ENCODE measurements at places on chromosomes 13 and 19. TPM values are rescaled to one million over a fixed set of nuclear protein-coding genes. Genes with fewer than 3 reads are reported as not detected.
A peak's percentile ranks its signal among the peaks of the same experiment; 100 is the strongest.

DNA sequence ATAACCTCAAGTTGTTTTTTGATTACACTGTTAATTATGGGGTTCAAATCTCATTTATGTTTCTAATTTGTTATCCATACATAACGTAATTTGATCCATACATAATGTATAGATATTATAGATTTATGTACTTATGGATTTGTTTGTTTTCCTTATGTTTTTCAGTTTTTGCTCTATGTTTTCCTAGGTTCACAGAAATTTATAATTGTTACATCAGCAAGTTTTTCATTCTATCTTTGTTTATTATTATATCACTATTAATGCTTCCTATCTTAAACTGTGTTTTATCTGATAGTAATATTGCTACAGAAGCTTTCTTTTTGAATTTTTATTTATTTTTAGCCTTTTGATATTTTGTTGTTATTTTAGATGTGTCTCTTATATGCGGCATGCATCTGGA is 194.3 kb upstream of the SOX21 start:
- DNase-seq: no peak

GRCh38 chr19:14022469-14022868 is 5.5 kb upstream of the RLN3 start:
- DNase-seq: no peak

GRCh38 chr19:28436320-28436719 is 776.6 kb downstream of the UQCRFS1 start:
- DNase-seq: no peak

DNA sequence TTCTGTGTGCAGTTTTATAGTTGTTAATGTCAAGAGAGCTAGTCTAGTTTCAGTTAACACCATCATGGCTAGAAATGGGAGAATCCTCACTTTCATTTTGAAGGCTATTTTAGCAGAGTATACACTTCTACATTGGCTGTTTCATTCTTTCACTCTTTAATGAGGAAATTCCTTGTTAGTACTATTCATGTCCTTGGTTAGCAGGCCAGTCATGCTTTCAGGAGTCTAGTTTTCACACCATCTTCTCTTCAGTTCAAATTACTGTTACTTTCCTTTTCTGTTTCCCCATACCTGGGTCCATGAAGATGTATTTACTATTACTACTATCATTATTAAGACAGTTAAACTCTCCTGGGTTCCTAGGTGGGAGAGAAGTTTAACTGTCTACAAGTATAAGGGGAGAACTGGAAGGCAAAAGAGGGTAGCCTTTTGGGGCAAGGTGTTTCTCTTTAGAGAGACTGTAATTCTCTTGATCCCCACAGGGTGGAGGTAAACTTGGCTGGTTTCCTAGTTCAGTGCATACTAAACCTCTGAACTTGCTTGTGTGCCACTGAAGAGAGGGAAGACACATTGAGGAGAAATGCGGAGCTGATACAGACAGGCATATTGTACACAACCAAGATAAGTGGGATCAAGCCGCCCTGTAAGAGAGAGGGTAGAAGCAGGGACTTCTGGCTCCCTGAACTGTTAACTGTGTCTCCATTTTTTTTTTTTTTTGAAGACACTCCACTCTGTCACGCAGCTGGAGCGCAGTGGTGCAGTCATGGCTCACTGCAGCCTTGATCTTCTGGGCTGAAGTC is 41.3 kb upstream of the IGFL4 start:
- DNase-seq: no peak

- no peak for DNase-seq
Measured at GRCh38 chr13:96141032-96141431, 51.1 kb downstream of the HS6ST3 start.

- no peak for DNase-seq
Measured at GRCh38 chr13:23468811-23469210, 35.3 kb upstream of the SACS start.

GRCh38 chr13:98187965-98188261 is 10.8 kb upstream of the RNF113B start:
- no peak for DNase-seq

DNA sequence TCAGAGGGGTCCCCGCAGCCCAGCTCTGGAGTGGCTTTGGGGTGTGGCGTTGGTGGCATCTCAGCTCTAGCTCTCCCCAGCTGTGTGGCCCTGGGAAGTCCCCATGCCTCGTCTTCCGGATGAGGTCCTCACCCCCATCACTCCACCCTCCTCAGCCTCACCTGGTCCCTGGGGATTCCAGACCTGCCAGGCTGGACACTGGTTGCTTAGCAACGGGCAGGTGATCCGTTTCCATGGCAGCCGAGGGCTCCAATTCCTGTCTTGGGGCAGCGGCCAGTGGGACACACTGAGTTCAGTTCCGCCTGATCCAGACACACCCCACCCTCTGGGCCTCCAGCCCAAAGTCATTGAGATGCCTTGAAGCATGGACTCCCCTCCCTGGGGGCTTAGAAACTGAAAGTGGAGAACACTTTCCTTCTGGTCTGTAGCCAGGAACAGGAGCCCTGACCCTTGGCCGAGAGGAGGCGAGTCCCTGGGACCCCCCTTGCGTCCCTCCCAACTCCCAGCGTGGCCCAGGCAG is 7.7 kb upstream of the MISP start:
- DNase-seq: no peak

DNA sequence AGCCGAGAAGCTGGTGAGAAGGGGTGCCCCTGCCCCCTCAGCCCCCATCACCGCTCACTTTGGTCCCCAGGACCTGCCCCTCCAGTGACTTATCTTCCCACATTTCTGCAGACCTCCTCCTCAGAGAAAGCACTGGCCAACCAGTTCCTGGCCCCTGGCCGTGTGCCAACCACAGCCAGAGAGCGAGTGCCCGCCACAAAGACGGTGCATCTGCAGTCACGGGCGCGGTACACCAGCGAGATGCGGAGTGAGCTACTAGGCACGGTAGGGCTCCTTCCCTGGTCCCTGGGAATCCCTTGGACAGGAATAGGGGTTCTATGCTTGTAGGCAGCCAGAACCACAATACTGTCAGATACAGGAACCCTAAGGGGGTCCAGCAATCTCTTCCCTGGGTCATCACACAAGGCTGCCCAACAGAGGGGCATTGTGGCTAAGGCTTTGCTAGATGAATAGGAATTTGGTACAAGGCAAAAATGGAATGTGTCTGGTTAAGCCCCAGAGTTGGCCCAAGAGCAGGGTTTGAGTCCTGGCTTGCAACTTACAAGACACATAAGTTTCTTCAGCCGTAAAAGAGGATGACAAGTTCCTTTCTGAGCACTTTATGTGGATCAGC is 1.0 kb downstream of the USE1 start:
- no peak for DNase-seq

DNA sequence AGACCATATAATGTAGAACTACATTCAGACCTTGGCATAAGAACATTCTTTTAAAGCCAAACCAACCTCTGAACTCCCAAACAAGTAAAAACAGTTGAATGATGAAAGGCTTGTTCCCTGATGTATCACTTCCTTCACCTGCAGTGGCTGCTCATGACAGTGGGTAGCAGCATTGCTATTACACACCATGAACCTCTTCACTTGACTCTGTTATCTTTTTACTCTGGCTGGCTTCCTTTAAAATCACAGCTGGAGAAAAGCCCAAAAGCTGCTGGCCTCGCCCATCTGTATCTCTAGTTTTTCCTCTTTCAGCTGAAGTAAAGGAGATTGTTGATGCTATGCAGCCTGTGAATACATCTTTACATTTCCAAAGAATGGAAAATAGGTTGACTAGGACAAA is 22.6 kb downstream of the THSD1 start:
- DNase-seq: no peak

GRCh38 chr19:48319647-48320541 is 5.5 kb upstream of the EMP3 start:
- DNase-seq: peak; percentile 80

DNA sequence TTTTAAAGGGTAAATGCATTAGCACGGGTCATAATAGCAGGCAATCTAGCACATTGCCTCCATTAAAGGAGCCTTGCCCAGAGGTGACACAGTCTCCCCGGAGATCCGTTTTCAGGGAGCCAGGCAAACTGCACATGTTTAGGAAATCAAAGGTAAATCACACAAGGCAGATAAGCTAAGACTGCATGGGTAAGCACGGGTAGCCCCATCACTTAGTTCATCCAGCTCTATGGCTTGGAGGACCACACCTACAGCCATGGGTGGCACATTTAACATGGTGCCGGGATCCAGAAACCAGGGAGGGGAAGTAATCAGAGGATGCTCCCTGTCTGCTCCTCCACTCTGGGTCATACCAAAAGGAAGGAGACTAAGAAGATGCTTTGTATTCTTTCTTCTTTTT is 16.8 kb downstream of the LGALS16 start:
- DNase-seq: no peak

- no peak for DNase-seq
Measured at GRCh38 chr19:49430678-49431329, 5.6 kb downstream of the GFY start.

- DNase-seq: no peak
Measured at GRCh38 chr19:32465176-32465575, 59.6 kb downstream of the DPY19L3 start.

GRCh38 chr19:18373407-18373891 is 12.5 kb upstream of the GDF15 start:
- no peak for DNase-seq

GRCh38 chr19:49421039-49421877 is 2.0 kb downstream of the PTH2 start:
- DNase-seq: peak; percentile 70

DNA sequence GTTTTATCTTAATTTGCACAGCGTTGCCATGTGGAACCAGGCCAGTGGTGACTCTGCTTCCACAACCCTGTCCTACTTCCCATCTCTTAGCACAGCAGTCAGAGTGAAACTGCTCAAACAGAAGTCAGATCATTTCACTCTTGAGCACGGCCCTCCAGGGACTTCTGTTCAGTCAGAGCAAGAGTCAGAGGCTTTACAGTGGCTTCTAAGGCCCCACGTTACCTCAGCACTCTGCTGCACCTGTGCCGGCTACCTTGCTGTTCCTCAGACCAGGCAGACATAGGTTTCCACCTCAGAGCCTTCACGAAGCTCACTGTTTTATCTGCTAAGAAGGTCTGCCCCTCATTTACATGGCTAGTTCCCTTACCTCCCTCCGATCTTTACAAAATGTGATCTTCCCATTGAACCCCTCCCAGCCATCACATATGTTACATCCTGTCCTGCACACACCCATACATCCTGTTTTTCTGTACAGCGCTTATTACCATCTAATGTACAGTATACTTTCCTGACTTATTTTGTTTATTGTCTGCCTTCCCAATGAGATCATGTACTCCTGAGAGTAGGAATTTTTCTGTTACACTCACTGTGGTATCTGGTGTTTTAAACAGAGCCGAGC is 41.6 kb downstream of the TM9SF2 start:
- no peak for DNase-seq

DNA sequence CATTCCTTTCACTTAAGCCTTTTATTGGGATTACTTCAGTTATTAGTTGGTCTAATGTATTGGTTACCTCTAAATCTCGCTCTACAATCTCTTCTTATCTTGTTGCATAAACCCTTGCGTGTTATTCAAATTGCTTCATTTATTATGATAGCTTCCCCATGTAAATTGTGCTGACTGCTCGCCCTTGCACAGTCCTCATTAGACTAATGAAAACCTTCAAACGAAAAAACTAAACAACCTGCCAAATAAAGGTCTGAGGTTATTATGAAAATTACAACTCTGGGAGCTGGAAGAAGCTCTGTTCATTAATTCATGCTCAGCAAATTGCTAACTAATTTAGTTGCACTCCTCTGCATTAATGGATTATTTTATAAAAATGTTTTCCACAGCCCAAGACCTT is 320.1 kb downstream of the DACH1 start:
- DNase-seq: no peak

GRCh38 chr13:43584751-43585150 is 202.0 kb downstream of the ENOX1 start:
- no peak for DNase-seq

- no peak for DNase-seq
Measured at GRCh38 chr19:6234527-6234926, 45.2 kb downstream of the MLLT1 start.

Gene GFY
- not detected for total RNA-seq

Gene NLRP12
- 0.19 TPM for total RNA-seq

Gene GRK1
- not detected for total RNA-seq

Gene LHB
- not detected for total RNA-seq

Gene PDX1
- total RNA-seq: not detected

Gene KLC3
- total RNA-seq: not detected

Gene SPTBN4
- total RNA-seq: 5.2 TPM

Gene ATP4B
- not detected for total RNA-seq

Data from right atrium auricular region (tissue), 2 donors.